ENCODE measurements at places on chromosomes 2 and 18.

DNA sequence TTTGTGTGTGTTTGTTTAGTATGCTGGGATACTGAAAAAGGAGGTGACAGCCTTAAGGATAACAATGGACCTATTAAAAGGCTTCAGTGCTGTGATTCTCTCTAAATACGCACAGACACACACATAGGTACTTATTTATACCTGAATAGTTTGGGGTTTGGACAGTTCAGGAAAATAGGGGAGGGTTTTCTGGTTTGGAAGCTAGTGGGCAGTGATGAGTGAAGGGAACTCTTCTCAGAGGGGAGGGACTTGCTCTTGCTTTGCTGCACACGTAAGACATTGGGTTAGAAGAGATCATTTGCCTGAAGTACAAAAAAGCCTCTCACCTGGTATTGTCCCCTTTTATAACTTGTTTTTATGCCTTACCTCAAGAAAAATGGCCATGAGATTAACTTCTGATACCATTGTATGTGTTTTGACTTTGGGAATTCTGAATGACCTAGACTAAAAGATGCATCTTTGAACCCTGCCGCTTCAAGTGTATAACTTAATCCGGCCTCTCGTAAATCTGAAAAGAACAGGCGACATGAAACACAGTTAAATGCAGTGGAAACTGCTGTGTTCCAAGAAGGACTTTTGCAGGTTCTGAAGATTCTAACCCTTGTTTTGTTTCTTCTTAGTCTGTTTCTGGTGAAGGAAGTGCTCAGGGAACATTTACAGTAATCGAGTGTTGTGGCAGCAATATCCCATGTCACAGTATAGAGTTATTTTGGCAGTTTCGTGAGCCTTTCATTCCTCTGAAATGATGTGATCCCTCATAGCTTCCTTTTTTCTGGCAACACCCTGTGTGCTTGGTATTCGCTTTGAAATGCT lies 2.5 kb downstream of the CRIM1 start:
- no peak for DNase-seq

- peak; percentile 40 for DNase-seq
These were observed 920 bp downstream of the GULP1 start for GRCh38 chr2:188292348-188293239.

DNA sequence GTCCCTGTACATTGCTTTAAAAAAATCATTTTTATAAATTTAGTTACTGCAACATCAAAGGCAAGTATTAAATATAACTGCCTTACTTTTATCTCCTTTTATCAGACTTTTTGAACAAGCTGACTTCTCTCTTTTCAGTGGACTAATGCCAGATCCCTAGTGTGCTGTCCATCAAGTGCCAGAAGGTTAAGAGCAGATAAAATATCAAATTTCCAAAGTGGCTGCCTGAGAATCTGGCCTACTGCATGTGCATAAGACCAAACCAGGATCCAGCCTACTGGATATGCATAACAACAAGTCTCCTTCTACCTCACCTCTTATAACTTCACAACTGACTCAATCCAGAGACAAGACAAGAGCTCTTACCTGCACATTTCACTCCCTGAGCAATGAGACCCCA lies 59.8 kb upstream of the CHRNA1 start:
- no peak for DNase-seq

GRCh38 chr2:168090366-168091135 lies 156.8 kb downstream of the STK39 start:
- DNase-seq = no peak

DNA sequence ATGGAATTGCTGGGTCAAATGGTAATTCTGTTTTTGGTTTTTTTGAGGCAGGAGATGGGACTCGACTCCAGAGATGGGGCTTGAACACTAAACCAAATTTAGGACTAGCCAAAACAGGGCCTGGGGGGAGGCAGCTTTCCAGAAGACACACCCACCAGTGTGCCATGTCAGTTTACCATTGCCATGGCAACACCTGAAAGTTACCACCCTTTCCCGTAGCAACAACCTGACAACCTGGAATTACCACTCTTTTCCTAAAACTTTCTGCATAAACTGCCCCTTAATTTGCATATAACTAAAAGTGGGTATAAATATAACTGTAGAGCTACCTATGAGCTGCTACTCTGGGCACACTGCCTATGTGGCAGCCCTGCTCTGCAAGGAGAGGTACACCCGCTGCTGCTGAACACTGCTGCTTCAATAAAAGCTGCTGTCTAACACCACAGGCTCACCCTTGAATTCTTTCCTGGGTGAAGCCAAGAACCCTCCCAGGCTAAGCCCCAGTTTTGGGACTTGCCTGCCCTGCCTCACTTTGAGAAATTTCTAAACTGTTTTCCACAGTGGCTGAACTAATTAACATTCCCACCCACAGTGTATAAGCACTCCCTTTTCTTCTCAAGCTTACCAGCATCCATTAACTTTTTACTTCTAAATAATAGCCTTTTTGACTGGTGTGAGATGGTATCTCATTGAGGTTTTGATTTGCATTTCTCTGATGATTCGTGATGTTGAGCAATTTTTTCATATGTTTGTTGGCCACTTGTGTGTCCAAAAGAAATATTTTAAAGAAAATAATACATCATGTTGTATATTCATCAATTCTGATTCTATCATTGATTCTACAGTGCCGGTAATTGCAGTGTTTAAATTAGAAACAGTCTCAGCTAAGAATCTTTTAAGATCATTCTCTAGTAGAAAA lies 10.6 kb downstream of the CDK15 start:
- no peak for DNase-seq

DNA sequence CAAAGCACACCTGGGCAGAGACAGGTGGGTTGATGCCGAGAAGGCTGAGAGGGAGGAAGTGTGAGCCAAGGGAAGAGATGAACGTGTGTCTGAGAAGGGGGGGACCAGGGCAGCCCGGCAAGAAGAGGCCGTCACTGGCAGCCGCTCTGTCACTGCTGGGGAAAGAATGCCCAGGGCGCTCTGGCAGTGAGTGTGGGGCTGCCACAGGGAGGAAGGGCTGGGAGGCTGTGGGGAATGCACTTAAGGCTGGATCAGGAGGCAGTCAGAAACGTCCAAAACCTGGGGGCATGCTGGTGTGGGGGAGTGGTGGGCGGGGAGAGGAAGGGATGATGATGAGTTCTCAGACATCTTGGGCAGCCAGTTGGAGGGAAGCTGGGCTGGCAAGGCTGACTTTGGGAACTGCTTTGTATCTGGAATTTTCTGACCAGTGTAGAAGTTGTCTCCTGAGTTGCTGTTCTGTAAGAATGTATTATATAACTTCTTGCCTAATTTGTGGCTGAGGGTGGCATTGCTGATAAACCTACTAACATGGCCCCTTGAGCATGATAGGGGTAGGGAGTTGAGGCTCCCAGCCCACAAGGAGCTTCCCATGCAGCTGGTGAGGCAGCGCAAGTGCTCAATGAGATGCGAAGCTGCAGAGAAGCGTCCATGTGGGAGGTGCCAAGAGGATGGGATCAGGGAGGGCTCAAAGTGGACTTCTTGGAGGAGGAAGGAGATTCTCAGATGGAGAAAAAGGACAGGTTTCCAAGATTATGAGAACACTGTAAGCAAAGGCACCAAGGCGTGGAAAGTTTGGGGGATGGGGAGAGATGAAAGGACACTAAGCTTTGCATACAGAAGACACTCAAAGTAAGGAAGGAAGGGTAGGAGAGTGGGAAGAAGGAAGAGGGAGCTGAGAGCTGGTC lies 185.1 kb upstream of the HAAO start:
- DNase-seq = no peak

DNA sequence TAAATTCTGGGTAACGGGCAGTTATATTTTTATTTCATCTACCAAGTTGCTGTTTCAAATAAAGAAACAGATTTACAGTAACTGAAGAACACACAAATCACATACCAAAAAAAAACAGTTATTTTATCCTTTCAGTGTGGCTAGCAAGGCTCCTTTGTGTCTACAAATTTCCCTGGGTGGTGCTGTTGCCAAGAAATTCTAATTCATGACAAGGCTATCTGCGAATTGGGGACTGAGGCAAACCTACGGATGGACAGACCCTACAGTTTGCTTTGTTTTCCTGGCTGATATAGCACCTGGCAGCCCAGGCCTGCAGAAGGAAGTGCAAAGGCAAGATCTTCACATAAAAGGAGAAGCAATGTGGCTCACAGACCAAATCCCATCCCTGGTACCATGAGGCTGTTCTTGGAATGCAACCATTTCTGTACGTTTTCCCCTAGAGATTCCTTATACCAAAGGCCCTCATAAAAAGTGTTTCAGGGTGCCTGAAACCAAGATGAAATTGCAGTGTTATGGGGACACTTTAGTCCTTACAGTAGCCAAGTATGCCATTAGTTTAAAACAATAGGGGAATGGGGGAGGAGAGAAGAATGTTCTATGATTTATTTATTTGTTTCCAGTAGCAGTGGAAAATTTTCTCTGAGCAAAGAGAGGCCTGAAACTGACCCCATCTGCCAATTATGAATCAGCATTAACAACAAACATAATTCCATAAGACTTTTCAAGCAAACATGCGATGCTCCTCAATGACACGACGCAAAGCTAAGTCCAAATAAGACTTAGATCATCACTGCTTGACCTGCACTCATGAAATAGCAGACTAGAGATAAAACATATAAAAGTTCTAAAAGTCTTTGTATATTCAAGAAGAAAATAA lies 4.3 kb downstream of the KLF7 start:
- no peak for DNase-seq
